ENCODE measurements at places on chromosomes 13 and 19.
A peak's percentile ranks its signal among the peaks of the same experiment; 100 is the strongest.

- no peak for DNase-seq
These were observed 71.3 kb downstream of the CEBPG start for GRCh38 chr19:33444562-33445441.

GRCh38 chr13:73421310-73421912, 362.6 kb downstream of the KLF5 start:
- DNase-seq, result peak; percentile 7

GRCh38 chr19:55197528-55197927, 11.8 kb downstream of the PTPRH start:
- no peak for DNase-seq

DNA sequence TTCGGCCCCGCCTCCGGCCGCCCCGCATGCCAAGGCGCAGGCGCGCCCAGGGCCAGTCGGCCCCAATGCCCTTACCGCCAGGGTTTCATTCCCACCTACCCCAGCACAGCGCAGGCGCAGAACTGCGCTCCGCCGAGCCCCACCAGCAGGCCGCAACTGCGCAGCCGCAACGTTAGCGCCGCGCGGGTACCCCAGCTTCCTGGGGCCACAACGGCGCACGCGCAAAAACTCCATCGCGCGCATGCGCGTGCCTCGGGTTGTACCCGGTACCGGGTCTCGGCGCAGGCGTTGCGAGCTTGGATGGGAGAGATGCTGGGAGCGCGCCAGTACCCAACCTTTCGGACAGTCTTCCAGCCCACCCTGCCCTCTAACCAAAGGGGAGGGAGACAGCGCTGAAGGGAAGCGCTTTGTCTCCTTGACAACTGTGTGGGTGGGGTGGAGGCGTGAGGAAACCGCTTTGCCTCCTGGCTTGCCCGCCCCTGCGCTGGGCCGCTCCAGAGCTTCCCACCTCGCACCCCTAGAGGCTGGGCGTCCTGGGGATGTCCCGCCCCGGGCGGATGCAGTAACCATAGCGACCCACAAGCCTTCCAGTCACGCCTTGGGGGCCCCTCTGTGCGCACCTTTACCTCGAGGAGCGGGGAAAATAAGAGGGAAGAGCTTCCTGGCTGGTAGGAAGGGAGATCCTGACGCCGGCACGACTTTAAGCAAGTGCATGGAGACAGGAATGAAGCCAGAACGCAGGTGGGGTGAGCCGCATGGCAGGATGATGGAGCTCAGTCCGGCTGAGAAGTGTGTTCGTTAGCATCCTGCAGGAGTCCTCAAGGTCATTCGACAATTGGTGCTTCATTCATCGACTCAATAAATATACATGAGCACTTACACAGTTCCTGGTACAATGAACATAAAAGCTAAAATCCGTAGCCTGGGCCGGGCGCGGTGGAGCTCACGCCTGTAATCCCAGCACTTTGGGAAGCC, 525 bp upstream of the MYPOP start:
- DNase-seq, result peak; percentile 100

- no peak for DNase-seq
These were observed 15.5 kb downstream of the PGLS start for GRCh38 chr19:17526922-17527321.

DNA sequence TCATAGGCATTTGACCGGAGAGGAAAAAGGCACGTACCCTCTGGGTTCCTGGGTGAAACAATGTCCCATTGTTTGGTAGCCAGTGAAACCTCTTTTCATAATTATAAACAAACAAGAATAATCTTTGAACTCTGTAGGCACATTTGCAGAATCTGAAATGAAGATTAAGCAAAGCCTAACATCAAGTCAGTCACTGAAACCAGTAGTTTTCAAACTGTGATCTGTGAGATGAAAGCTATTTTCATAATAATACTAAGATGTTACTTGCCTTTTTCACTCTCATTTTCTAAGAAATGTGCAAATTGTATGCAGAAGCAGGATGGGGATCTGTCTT, 105.4 kb downstream of the WDFY2 start:
- no peak for DNase-seq

DNA sequence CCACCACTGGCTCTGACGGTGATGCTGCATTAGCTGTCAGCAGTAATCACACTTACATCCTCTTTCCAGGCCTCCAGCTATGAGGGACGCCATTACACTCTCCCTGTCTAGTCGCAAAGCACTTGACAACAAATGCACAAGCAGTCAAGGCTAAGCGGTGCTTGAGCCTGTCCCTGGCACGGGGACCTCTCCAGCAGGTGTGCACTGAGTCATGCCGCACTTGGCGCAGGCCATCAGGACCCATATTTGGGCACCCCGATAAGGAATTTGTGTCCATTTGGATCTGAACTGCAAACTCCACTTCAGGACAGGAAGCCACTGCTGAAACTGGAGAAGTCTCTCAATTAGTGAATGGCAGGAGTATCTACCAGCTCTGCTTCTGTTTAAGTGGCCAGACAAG, 301.9 kb upstream of the OBI1 start:
- DNase-seq, result no peak

- no peak for DNase-seq
These were observed 50.8 kb downstream of the EFNB2 start for GRCh38 chr13:106484537-106485193.

DNA sequence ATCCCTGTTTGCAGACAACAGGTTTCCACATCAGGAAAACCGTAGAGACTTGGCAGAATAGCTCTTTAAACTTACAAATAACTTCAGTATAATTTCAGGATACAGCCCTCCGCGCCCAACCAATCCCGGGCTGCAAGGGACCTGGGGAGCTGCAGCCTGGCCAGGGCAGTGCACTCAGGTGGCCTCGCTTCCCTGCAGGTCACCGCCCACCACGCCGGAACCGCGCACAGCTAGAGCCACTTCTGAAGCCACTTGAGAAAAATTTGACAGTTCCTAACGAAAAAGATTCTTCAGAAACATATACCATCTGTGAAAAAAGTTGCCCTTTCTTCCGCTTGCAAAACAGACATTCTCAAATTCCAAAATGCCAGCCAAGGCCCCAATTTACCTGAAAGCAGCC, 11.1 kb downstream of the ZNF91 start:
- DNase-seq, result no peak

- DNase-seq, result no peak
These were observed 7.1 kb upstream of the WTIP start for GRCh38 chr19:34474233-34474989.

DNA sequence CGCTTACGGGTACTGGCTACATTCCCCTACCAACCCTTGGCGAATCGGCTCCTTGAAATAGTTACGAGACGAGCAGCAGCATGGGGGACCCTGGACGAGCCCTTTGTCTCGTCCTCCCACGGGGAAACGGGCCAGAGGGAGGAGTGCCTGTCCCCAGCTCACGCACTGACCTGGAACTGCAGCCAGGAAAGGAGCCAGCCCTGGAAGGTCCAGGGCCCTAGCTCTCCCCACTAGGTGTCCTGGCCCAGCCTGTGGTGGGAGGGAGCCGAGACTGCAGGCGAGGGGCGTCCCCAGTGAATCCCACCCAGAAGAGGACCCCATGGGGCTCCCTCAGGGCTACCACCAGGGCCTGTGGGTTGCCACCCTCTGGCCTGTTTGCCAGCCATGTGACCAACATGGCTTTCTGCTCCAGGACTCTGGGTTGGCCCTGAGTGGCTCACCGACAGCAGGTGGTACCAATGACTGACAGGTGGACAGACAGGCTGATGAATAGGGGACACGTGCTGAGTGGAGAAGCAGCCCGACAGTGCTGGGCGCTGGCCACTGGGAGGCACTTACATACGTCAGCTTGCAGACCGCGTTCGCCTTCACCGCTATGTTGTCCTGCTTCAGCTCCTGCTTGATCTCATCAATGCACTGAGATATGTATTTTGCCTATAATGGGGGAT, 13.2 kb downstream of the AP3D1 start:
- no peak for DNase-seq

GRCh38 chr19:45424191-45425058, 708 bp upstream of the ERCC1 start:
- DNase-seq, result peak; percentile 34

GRCh38 chr13:112911883-112912282, 57.1 kb upstream of the MCF2L start:
- no peak for DNase-seq

DNA sequence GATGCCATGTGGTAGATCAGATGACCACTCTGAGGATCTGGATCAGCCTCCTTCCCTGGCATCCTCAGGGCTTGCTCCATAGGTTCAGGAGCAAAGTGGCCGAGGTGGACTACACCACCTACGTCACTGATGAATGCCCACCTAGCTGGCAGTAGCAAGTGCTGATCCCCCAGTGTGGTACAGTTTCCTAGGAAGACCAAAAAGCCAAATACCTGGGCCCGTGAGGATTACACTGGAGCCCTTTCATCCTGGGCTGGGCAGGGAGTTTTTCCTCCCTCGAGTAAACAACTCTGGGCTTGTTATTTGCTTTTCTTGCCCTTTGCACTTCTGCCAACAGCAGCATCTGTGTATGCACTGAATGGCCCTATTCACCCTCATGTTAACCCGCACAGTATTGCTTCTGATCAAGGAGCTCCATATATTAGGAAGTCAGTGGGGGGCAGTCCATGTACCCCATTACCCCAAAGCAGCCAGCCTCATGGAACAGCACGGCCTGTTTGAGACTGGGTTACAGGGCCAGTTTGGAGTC, 3.3 kb upstream of the MYADM start:
- no peak for DNase-seq

- no peak for DNase-seq
These were observed 3.3 kb downstream of the PPP5C start for GRCh38 chr19:46350029-46350757.

- DNase-seq, result no peak
These were observed 6.2 kb downstream of the TLE6 start for GRCh38 chr19:2983351-2984214.

- DNase-seq, result peak; percentile 46
These were observed 486 bp upstream of the SPINT2 start for GRCh38 chr19:38263689-38264485.

DNA sequence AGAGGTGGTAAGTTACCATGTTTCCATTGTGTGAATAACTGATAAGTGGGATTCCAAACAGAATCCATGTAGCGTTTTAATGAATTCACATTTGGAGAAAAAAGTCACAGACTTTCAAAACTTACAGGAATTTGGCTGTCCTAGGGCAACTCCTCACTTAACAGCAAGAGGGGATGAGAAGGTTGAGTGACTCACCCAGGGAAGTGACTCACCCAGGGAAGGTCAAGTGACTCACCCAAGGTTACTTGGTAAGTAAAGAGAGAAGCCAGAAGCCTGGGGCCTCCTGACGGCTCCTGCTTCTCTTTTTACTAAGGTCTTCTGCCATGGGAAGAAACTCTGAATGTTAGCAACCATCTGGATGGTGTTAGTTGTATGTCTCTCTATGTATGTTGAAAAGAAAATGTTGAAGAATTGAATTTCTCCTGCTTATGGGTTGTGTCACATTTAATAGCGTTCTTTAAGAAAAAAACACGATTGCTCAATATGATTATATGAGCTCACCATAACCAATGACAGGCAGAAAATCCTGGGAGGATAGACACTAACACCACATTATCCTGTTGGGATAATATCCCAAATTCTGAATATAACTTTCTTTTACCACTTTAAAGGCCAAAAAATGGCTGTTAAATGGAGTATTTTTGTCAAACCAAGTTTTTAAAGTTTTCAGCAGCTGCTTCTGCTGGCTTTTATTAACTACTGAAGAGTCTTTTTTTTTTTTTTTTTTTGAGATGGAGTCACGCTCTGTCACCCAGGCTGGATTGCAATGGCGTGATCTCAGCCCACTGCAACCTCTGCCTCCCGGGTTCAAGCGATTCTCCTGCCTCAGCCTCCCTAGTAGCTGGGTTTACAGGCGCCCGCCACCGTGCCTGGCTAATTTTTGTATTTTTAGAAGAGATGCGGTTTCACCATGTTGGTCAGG, 195.6 kb downstream of the GGACT start:
- no peak for DNase-seq

DNA sequence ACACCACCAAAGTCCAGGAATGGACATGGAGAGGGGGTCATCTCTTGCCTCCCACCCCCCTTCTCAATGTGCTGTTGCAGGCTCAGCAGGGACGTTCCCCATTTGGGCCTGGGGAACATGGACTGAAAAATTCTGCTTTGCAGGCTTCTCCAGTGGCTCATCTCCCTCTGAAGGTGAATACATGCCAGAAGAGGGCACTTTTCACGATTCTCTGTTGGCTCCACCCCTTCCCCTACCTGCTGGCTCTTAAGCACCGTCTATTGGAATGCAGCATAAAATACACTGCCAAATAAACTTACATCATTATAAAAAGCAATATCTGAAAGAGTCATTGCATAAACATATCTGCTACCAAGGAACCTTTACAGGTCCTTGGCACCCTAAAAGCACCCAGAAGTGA, 35.7 kb downstream of the NHLRC3 start:
- no peak for DNase-seq

DNA sequence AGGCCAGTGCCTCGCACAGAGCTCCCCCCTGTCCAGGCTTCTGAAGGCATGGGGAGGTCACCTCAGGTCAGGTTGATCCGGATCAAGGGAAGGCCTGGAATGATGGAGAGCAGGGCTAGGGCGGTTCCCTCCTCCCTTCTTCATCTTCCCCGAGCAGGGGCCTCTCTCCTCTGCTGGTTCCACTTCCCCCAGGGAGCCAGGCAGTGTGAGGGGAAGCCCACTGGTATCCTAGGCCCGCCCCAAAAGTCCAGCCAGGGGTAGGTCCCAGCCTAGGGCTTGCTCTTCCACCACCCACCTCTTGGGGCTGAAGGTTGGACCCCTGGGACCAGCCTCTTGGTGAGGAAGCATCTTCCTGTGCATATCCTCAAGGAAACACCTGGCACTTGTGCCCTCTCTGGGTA, 16.4 kb upstream of the PRR19 start:
- no peak for DNase-seq

DNA sequence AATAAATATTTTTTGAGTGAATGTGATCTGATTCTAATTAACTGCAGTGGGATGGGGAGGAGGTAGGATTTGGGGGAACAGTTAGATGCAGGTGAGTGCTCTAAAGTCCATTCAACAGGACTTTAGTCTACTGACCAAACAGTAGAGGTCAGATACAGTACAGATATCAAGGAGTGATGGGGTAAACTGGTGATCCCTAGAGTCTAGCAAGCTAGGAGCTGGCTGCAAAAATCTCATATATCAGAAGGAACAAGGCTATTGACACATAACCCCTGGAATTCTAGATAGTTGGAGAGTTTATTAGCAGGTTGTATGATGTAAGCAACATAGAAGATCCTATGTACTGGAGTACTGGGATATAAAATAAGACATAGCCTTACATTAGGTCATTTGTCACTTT, 131.6 kb downstream of the HS6ST3 start:
- no peak for DNase-seq

DNA sequence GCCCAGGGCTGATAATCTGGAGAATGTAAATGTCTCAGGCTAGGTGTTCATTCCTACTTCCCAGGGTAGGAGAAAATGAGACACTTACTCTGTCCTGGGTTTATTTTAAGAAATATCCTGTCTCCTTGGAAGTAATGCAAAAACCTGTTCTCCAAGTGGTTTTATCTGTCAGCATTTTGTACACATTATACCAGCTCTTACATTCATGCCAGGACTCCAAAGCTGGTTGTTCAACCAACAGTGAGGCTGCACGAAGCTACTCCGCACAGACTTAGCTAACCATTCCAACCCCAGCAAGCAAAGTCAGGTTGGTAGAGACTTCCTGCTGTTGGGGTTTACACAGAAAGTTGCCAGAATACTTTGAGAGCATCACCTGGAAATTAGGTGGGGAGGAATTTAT, 55.6 kb downstream of the SLC7A1 start:
- DNase-seq, result no peak
